Omental fat pad (tissue), 4 donors: ENCODE measurements at places on chromosomes 3 and 15.

- no peak for DNase-seq
Measured at GRCh38 chr3:41331041-41331440, 131.7 kb downstream of the CTNNB1 start.

GRCh38 chr3:39668420-39668819 lies 141.0 kb upstream of the MYRIP start:
- no peak for DNase-seq

DNA sequence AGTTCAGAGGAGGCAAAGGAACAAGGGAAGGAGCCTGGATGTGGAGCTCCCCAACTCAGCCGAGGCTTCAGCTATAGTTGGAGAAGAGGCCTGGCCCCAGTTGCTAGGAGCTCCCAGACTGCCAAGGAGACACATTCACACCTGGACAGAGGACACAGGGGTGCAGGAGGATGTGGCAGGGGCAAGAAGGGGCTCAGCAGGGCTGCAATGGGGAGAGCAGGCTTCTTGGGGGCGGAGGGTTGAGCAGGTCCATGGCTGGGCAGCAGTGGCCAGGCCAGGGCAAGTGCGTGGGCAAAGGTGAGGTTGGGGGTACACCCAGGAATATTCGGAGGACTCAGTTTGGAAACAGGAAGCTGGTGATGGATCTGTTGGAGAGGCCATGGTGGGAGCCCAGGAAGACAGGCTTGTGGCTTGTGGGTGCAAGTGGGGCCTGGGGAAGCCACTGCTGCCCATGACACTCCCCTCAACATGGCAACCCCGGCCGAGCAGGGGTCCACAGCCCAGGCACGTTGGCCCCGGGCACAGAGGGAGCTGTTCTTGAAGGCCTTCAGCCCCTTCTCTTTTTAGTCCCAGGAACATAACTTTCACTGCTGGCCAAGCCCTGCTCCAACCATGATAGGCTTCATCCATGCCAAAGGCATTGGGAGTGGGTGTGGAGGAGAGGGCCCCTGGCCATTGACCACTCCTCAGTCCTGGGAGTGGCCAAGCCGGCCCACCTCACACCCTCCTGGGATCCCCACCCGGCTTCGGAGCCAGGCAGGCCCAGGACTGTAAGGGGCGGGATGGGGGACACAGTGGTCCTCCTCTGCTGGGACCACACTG lies 33.3 kb downstream of the TSPAN3 start:
- no peak for DNase-seq

- no peak for DNase-seq
Measured at GRCh38 chr3:88626456-88627120, 476.8 kb downstream of the C3orf38 start.

DNA sequence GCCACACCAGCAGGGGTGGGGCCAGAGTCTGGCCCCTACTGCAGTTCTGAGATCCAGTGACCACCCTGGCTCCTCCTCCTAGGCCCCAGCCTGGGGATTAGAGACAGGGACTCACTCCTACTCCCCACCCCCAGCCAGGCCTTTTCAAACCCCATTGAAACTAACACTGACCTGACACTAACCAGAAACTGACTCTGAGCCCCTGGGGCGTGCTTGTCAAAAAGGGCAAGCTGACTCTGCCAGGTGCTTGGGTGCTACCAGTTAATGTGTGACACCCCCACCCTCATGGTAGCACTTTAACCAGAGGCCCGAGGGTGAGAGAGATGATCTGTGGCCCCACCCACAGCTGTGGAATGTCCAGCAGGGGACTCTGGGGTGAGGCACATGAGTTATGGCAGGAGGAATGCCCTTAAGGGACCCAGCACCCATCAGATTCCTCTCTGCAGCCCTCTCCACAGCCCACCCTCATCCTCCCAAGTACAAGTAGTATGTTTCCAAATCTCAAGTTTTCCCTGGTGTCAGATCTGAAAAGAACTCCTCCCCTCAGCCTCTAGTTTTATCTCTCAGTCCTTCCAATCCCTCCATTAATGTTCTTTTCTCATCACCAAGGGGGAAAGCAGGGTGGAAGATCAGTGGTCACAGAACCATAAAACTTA lies 1.4 kb downstream of the PTH1R start:
- DNase-seq, result no peak

DNA sequence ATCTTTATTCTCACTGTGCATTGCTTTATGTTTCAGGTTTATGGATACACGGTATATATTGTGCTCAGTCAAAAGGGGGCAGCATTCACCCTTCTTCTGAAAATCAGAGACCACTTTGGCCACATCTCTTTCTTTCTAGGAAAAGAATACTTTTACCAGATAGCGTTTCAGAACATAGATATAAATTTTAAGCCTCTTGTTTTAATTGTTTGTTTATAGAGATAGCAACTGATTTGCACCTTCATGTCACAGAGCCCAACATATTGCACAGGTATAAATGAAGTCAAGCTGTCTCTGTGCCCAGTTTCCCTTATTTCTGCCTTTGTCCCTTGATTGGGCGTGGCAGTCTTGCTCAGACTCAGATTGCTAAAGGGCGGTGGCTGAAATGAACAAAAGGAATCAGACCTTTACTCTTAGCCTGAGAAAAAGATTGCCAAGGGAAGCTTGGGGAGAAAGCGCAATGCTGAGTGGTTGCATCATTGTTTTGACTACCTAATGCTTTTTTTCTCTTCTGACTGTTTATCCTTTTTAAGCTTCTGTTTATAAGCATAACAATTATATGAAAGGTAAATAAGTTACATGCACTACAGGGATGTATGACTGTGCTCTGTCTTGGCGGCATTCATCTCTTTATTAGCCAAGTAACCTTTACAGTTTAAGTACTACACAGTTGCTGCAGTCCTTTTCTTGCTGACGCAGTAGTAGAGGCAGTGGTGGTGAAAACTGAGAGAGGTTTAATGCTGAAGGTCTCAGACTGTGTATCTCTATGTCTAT lies 70.8 kb upstream of the ZBTB20 start:
- DNase-seq, result no peak

- no peak for DNase-seq
Measured at GRCh38 chr15:36133742-36134141, 445.7 kb upstream of the CDIN1 start.

- no peak for DNase-seq
Measured at GRCh38 chr3:119918992-119919933, 137.4 kb downstream of the NR1I2 start.

- no peak for DNase-seq
Measured at GRCh38 chr3:144815655-144816054, 844.0 kb downstream of the DIPK2A start.

DNA sequence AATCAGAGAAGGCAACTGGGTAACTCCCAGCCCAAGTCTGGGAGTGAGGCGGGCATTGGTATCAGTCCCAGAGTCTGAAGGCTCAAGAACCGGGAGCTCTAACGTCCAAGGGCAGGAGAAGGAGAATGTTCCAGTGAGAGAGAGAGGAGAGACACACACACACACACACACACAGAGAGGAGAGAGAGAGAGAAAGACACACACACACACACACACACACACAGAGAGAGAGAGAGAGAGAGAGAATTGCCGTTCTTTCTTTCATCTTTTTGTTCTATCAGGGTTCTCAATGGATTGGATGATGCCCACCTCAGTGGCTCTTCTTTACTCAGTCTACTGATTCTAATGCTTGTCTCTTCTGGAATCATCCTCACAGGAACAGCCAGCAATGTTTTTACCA lies 57.0 kb downstream of the NR1D2 start:
- DNase-seq, result no peak

- DNase-seq, result no peak
Measured at GRCh38 chr3:49602877-49603411, 48.7 kb downstream of the BSN start.

GRCh38 chr3:10852066-10852808 lies 36.2 kb downstream of the SLC6A11 start:
- DNase-seq, result no peak

- no peak for DNase-seq
Measured at GRCh38 chr3:88141458-88142083, 8.2 kb upstream of the C3orf38 start.

DNA sequence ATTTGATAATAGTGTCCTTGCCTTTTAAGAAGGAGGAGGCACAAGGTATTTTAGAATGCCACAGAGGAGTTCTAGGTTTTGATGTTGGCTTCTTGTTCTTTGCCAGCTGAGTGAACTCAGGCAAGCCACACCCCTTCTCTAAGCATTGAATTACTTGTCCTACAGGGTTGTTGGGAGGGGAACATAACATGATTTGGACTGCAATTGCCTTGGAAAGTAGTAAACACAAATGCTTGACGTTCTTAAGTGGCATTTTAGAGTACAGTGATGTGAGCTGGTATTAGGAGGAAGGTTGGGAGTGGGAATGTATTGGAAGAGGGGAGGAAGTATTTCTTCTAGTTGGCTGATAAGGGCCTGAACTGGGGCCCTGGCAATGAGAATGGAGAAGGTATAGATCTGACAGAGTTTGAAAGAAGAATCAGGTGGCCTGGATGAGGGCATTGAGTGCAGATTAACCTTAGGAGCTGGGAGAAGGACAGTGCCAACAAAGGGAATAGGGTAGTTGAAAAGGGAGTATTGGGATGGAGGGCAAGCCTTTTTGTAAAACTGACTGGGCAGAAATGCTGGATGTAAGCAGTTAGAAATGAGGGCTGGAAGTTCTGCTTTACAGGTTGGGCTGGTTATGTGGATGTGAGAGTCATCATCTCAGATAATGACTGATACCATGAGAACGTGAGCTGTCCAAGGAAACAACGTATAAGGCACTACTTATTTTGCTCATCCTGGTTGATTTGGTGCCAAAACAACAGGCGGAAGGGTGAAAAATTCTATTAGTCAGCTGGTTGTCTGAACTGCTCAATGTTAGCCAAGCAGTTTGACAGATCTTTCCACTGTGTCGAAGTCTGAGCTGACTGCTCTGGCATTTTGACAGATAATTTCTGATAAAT lies 16.7 kb downstream of the KAT2B start:
- no peak for DNase-seq

DNA sequence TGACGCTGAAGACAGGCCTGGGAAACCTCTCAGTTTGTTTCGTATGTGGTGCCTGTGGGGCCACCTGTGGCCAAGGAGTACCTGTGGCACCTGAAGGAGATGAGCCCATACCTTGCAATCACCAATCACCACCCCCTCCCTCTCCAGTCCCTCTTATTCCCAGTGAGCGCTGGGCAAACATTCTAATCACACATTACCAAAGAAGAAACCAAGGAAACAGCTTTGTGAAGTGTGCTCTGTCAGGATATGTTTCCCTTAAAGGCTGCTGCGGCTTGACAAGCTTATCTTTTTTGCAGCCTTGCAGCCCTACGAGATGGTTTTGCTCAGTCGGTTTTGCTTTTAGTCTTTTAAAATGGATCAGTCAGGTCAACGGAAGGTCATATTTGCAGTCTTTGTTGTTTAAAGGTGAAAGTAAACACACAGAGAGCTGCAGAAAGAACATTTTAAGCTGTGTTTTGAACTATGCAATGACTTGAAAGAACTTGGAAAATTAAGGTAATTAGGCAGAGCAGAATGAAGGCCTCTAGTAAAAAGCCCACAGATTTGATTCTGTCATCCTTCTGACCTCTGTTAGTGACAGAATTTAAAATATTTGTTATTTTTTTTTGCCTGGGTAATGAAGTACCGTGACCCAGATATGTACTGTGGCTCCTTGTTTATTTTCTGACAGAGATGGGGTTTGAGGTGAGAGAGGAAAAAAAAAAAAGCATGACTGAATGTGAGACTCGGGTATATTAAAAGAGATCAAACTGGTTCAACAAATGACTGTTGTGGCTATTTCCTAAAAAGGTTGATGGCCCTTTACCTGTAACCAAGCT lies 461.4 kb downstream of the NSUN3 start:
- no peak for DNase-seq

GRCh38 chr3:487614-488013 lies 291.1 kb downstream of the CHL1 start:
- DNase-seq, result no peak

DNA sequence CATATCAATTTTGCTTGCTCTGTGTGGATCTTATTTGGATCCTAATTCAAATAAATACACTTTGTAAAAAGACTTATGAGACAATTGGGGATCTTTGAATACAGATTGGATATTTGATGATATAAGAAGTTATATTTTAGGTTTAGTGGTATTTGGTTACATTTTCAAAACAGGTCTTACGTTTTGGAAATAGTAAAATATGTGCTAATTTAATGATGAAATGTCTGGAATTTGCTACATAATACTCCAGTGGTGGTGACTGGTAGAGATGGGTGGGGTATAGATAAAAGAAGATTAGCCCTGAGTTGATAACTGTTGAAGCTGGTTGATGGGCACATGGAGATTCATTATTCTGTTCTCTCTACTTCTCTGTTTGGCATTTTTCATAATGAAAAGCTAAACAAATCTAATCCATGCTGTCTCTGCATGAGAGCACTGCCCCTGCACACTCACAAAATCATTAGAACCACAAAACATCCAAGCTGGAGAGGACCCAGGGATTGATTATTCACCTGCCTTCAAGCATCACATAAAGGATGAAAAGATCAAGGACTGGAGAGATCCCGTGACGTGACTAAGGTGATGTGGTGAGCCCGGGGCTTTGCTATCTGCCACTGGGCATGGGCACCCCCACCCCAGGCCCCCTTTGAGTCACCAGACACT lies 58.9 kb downstream of the TLE3 start:
- no peak for DNase-seq

DNA sequence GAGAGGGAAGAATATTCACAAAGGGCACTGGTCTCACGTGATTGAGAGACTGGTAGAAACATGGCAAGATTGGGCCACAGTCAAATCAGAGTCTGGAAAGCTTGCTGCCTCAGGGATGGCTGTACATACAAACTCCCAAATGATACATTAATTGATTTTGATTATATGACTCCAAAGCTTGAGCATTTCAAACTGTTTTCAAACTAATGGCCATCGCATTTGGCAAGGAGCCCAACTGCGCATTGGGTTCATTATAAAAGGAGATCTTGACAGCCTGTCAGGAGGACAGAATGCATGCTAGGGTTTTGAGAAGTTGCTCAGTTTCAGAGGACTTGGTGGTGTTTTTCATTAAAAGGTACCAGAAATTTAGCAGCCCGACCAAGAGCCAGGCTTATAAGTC lies 117.7 kb downstream of the PTPRG start:
- DNase-seq, result no peak

GRCh38 chr3:40162616-40163015 lies 146.9 kb upstream of the EIF1B start:
- DNase-seq, result no peak

DNA sequence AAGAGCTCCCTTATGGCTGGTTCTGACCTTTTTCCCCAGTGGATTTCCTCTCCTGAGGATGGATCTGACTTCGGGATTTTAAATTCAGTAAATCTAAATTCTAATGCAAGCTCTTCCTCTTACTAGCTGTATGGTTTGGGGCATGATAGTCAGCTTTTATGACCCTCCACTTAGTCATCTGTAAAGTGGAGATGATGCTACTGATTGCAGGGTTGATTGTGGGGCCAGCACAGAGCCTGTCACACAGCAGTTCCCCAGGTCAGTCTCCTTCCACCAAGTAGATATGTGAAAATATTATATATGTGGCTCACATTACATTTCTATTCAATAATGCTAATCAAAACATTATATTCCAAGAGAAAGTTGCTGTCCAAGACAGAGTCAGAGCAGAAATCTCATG lies 141.3 kb upstream of the UBE2E1 start:
- no peak for DNase-seq
